ENCODE measurements at places on chromosomes 1 and 21.
A peak's percentile ranks its signal among the peaks of the same experiment; 100 is the strongest.

DNA sequence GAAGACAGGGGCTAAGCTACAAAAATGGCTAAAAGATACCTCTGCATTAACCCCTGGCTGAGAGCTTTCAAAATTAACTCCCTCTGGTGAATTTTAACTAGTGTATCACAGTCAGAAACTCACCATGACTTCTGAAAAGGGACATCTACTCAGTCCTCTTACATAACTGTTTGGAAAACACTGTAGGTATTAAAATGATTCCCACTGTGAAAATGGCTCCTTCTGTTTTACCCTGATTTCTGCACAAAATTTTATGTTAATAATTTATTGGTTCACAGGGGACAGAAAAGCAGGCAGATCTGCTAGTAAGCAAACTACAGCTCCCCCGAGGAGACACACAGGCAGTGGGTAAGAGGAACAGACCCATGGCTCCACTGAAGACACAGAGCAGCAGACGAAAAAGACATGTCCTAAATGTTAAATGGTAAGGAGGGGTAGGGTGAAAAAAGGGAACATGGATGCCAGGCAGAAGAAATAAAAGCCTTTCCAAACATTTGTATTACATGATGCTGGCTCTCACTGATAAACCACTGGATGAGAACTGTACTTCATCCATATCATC lies 111.7 kb downstream of the SLC45A1 start:
- DNase-seq, result no peak

DNA sequence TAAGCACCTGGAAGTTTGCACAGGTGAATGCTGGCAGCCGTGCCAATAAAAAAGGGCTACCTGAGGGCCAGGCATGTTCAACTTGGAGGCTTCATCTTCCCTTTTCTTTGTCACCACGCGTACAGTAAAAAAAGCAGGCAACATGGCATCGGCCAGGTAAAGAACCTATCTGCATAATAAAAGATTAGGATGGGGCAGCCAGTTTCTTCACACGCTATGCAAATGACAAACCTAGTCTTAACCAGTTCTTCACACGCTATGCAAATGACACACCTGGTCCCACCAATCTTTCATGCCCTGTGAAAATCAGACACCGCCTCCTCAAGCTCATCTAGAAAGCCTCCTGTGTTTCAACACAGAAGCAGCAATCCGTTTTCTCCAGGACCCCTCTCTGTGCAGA lies 413.4 kb downstream of the HLX start:
- peak; percentile 84 for DNase-seq

DNA sequence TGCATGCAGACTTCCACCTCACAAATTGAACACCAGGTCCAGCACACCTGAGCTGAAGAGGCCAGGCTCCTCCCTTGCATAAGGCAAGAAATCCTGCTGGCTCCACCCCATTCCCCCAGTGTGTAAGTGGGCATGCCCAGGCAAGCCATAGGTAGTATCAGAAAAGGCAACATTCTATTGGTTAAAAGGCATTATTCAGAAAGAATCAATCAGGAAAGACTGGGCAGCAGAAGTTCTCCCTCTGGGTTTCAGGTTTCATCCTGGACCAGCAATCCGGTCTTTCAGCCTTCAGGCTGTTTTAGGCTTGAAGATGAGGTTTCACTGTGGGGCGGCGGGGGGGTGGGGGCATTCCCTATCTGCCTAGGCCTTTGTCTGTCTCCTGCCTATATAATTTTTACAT lies 42.0 kb upstream of the LHX8 start:
- DNase-seq, result peak; percentile 77

GRCh38 chr1:228346731-228347130 lies 59.9 kb downstream of the TRIM11 start:
- DNase-seq, result no peak

- peak; percentile 63 for DNase-seq
These were observed 68.5 kb downstream of the GIPC2 start for GRCh38 chr1:78114034-78114956.

GRCh38 chr1:58900396-58900795 lies 116.5 kb upstream of the JUN start:
- DNase-seq, result no peak

- DNase-seq, result no peak
These were observed 99.7 kb downstream of the UBR4 start for GRCh38 chr1:19110257-19110927.

DNA sequence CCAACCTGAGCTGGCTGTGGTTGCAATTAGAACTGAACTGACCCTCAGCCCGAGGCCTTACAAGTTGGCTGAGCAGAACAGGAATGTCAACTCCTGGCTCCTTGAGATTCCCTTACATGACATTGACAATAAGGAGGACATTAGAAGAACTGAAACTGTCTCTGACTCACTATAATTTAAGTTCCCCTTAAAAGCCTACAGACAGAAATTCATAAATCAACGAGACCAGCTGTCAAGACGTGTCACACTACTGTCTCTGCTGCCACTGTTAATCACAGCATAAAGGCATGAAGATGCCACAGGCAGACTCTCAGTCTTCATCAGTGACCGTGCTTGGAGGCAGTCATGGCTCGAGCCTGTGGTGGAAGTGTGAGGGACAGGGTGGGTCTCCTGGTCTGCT lies 168.8 kb downstream of the GABPA start:
- no peak for DNase-seq

DNA sequence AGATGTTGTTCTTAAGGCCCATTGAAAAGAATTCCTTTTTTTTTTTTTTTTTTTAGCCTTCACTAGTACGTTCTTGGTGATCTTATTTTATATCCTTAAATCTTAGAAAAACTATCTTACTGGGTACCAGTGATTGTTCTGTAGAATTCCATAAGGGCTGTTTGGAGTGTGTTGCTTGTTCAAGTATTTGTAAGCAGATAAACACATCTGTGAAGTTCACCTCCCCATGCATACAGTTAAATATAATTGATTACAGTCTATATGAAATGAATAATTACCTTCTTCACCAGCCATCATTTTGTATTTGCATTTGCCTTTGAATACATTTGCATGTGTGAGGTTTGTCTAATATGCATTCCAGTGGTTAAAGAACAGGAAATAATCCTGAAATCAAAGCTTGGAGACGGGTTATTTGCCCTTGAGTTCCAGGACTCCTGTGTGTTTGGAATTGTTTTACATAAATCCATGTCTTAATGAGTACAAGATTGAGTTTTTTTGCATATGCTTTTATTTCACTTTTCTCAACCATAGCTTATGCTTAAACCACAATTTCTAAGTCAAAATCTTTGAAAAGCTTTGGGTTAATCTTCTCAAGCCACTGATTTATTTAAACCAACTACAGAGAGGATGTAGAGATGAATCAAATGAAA lies 73.1 kb downstream of the VPS13D start:
- no peak for DNase-seq

DNA sequence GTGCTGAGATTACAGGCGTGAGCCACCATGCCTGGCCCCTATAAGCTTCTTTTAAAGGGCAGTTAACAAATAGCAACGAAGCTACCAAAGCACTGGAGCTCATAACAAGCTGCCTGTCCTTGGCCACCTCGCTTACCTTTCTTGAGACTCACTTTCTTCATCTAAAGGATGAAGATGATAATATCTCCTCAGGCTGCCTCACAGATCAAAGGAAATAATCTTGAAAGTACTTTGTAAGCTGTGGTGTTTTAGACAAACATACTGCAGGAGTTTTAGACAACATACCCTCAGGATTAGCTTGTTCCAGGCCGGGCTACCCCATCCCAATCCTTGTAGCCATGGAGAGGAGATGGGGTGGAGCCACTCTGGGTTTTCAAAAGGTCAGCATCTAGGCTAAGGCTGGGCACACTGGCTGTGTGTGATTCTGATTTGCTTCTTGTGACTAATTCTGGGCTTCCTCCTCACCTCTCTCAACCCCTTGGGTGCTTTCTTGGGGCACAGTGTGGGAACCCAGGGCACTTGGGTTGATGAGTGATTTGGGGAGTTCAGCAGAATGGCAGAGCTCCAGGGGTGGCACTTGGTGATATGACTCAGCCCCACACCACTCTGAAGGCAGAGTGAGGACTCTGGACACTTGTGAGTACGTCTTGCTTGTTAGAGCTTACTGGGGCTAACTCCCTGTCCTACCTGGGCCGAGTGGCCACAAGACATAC lies 5.2 kb downstream of the GPR25 start:
- DNase-seq, result no peak

DNA sequence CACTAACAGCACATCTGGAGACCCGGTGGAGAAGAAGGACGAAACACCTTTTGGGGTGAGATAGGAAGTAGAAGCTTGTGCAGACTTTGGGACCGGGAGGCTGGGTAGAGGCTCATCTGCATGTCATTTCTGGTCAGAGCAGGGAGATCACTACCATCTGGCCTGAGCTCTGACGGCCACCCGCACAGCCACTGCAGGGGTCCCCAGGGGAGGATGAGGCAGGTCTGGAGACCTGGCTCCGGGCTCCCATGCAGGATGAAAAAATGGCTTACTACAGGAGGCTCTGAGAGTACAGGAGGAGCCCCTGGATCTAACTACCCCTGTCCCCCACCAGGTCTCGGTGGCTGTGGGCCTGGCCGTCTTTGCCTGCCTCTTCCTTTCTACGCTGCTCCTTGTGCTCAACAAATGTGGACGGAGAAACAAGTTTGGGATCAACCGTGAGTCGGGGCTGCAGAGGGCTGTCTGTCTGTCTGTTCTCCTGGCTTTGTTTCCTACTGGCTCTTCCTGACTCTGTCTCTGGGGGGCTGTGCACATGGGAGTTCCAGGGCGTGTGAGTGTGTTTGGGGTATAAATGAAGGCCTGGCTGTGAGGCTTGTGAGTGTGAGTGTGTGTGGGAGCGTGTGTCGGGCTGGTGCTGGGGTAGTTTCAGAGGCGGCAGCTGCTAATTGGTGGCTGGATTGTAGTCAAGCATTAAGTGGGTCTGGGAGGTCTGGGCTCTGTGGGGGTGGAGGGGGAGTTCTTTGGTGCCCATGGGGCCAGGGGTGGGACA lies 14.1 kb downstream of the NTRK1 start:
- no peak for DNase-seq

DNA sequence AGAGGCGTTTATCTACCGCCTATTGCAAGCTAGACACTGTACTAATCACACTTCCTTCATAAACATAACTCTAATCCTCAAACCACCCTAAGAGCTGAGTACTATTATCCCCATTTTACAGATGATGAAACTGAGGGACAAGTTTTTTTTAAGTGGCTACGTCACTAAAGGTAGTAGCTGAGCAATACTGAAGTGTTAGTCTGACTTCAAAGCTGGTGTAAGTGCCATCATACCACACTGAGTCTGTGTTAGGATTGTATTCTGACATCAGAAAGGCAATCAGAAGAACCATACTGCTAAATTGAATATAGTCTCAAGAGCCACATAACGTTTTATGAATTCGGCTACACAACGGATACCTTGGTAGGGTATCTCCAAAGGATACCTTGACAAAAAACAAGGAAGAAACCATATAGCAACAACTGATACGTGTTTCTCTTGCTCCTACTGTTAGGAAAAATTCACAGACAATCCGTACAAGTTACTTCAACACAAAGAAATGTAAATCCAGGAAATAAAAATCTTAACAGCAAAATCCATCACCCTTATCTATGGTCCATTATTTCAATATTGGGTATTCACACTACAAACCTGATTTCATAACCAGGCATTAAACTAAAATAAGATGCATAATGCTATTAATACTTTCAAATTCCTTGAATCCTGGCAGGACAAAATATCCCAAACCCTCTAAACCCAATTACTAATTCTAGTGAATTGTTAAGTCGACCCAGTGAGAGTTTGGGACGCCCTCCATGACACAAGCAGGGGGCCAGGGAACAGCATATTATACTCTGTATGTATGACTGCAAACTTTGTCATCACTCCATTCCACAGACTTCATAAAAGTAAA lies 1.6 kb downstream of the TP53BP2 start:
- DNase-seq, result no peak

- no peak for DNase-seq
These were observed 133.8 kb downstream of the LRRC40 start for GRCh38 chr1:70071601-70072000.

- peak; percentile 82 for DNase-seq
These were observed at the start of gene CHD1L for GRCh38 chr1:147242449-147243227. TSS of gene CHD1L (plus strand) at chr1:147242684. CDS start at chr1:147242704, 20 bp downstream.

- DNase-seq, result no peak
These were observed 152.4 kb downstream of the TOMM20 start for GRCh38 chr1:234975941-234976860.

- no peak for DNase-seq
These were observed 9.0 kb downstream of the IFNAR2 start for GRCh38 chr21:33238565-33239255.

DNA sequence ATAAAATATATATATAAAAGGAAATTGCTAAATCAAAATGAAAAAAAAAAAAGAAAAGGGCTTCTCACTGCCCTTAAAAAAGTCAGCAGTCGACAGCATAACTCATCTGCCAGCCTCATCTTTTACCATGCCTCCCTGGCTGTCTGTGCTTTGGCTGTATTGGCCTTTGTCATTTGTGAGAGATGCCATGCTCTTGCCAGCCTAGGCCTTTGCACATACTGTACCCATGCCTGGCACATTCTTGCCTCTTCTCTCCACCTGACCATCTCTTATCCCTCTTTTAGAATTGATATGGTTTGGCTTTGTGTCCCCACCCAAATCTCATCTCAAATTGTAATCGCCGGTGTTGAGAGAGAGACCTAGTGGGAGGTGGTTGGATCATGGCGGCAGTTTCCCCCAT lies 37.1 kb downstream of the DIRAS3 start:
- no peak for DNase-seq

- no peak for DNase-seq
These were observed 66.3 kb downstream of the SLC27A3 start for GRCh38 chr1:153841463-153841994.

DNA sequence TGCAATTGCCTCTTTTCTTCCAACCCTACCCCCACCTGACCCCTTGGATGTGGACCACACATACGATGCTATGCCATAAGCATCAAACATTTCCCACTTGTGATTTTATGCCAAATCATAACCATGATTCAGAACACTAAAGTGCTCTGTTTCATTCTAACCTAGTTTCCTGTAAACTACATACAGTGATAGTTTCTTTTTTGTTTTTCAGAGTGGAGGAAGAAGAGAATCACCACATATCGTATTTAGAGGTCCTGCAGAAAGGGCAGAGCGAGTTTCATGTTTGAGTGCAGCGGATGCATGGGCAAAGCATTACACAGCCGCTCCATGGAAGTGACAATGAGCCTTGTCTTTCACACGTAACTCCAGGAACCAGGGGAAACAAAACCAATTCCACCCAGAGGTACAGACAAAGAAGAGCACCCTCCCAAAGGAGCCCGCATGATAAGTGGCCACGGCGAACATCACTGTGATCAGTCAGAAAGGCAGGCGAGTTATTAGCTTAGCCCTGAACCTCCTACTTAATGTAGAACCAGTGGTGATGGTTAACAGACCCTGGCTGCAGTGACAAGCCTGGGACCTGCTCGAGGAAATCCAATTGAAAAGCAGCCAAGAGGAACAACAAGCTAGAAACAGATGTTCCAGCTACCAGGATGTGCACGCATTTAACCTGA lies 64.0 kb upstream of the ZNF281 start:
- DNase-seq, result no peak

- no peak for DNase-seq
These were observed 21.9 kb downstream of the NCF2 start for GRCh38 chr1:183568176-183569021.

DNA sequence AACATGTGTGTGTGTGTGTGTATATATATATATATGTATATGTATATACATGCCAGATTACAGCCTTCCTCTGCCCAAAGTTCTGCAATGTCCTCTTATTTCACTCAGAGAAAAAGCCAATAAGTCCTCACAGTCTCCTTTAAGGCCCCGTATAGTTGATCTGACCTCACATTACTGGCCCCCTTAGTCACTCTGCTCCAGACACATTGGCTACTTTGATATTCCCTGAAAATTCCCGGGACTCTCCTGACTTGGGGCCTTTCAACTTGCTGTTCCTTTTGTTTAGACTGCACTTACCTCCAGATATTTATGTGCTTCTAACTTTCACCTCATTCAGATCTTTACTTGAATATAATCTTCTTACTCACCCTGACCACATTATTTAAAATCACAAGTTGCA lies 4.2 kb upstream of the BSDC1 start:
- no peak for DNase-seq
